ENCODE measurements at places on chromosomes 5 and 9.

DNA sequence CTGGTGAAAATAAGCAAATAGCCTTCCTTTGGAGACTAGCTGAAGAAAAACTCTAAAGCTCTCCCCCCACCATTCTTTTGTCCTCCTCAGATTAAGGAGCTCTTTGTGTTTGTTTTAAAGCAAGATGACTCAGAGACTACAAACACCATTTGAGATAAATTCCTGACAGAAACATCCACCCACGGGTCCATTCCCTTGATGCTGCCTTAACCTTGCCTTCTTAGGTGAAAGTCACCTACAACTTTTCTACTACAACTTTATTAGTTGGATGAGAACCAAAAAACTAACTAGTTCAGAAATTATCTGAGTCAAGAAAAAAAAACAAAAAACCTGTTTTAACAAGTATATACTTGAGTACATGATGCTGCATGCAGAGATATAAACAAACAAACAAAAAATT lies 831.1 kb downstream of the NR2F1-AS1 start:
- DNase-seq = no peak

GRCh38 chr5:169666365-169666764 lies 29.3 kb downstream of the DOCK2 start:
- no peak for DNase-seq

DNA sequence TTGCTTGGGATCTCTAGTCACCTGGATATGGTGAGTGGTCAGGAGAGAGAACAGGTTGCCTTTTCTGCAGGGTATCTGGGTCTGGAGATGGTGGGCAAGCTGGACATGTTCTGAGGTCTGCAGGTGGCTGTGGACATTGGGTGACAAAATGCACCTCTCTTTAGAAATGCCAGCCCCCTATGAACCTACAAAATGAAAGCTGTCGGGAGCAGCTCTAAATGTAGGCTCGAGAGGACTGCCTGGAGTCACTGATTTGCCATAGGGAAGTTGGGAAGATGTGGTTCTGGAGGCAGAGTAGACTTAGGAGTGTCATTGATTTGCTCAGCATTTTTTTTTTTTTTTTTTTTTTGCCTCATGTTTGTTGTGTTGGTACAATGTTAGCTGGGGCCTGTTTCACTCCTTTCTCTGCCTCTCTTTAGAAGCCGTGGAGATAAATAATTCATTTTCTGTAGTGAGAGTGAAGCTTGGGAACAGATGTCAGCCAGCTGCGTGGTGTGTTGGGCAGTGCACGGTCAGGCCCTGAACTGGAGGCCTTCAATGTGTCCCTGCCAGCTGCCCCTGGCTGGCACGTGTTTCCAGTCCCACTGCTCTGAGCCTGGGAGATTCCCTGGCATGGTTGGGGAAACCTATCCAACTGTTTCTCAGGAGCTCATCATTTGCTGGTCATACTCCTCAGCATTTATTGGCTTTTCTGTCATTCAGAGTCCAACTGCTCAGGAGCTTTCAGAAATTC lies 5.4 kb downstream of the RGS3 start:
- DNase-seq = no peak

GRCh38 chr5:112737070-112737462 lies 619 bp upstream of the APC start:
- DNase-seq = no peak

DNA sequence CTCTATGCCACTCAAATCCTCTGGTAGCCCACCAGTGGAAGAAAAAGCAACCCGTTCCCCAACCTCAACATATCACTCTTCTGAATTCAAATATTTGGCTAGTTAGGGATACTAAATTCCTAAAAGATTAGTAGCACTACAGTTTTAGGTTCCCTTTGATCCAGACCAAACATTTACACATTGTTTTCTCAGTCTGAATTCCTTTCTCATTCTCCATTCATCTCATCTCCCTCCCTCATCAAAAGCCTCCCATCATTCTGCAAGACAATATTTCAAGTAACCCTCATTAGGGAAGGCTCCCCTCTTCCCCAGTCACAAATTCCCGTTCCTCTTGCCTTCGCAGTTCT lies 26.3 kb downstream of the ADAM19 start:
- DNase-seq = no peak

DNA sequence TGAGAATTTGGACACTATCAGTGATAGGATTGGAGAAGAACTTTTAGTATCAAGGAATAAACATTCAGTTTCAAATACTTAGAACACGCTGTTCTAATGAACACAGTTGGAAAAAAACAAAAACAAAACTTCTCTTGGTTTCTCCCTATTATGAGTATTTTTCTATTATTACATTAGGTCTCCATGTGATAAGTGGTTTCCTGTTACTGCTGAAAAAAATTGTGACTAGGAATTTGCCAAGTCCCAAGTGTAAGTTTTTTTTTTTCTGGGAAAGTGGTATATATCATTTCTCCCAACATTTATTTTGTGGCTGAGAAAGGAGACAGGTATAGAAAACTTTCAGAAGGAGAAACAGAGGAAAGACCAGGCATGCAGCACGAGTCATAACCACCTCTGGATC lies 41.1 kb downstream of the PCSK1 start:
- no peak for DNase-seq

DNA sequence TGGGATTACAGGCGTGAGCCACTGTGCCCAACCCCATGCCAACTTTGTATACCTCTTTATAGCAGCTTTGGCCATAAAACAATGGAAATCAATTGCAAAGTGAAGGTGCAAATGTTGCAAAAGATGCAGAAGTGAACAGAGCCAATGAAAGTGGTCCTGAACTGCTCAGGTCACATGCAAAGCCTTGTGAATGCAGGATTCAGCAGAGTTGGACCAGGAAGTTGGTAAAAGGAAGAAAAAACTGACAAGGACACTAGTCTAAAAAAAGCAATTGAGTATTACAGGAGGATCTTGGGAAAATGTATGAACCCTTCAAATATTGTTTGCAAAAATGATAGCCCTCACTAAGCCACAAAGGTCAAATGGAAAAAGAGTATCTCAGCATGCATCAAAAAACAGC lies 4.5 kb upstream of the MAP3K1 start:
- DNase-seq = no peak

DNA sequence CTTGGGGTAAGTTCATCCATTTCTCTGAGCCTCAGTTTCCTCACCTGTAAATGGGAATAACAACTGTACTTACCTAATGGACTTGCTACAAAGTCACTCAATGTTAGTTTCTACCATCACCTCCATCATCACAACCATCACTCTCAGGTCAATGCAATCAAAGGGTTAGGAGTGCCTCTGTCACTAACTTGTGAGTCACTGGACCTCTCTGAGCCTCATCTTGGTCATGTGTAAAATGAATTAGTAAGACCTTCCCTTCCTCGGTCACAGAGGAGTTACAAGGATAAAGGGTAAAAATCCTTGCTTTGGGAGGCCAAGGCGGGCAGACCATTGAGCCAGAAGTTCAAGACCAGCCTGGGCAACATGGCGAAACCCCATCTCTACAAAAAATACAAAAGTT lies 12.8 kb downstream of the FABP6 start:
- no peak for DNase-seq

- no peak for DNase-seq
These were observed 31.8 kb downstream of the MAP1B start for GRCh38 chr5:72138943-72139521.

GRCh38 chr5:52661903-52662595 lies 125.7 kb upstream of the ITGA1 start:
- DNase-seq = no peak

GRCh38 chr5:6634788-6635430 lies 1.7 kb downstream of the SRD5A1 start:
- DNase-seq = no peak

DNA sequence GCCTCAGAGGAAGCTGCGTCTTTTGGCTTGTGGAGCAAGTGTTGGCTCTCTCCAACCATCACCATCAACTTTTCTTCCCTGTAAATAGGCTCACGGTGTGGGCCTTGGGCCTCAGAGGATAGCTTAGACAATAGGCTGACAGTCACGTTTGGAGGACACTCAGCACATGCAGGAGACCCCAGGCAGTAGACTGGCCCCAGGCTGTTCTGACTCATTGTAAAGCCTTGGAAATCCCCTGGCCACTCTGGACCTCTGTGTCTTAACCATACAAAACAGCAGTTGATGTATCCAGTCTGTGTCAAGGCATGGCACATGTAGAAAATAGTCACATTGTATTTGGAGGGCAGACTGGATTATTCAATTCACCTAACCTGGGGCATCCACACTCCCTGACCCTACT lies 18.6 kb downstream of the CD74 start:
- DNase-seq = no peak

- DNase-seq = no peak
These were observed 8.5 kb downstream of the GGTA1 start for GRCh38 chr9:121491111-121491510.

- DNase-seq = no peak
These were observed 36.3 kb upstream of the PAM start for GRCh38 chr5:102718819-102719218.

GRCh38 chr5:72314571-72315172 lies 5.4 kb downstream of the MRPS27 start:
- DNase-seq = no peak

- DNase-seq = peak; percentile 19
These were observed 624 bp downstream of the FBXW11 start for GRCh38 chr5:172005708-172006320.

DNA sequence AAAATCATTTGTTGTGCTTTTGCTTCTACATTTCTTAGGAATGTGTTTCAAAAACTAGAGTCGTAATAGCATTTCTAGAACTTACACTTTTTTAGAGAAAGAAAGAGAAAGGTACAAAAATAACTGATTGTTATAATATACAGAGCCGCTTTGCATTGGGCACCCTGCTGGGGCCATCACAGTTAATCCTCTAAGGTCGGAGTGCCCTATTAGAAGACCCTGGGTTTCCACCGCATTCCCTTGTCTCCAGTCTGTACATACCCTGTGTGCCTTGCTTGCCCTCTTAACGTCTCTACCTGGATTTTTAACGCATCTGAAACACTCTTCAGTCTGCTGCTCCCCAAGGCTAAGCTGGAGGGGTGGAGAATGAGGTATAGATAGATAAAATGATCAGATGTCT lies 1.3 kb downstream of the MARVELD2 start:
- no peak for DNase-seq

GRCh38 chr9:100639854-100640253 lies 62.0 kb downstream of the CAVIN4 start:
- no peak for DNase-seq

GRCh38 chr9:134518004-134518606 lies 123.5 kb upstream of the COL5A1 start:
- DNase-seq = no peak

GRCh38 chr5:107619781-107620180 lies 51.0 kb downstream of the EFNA5 start:
- no peak for DNase-seq

DNA sequence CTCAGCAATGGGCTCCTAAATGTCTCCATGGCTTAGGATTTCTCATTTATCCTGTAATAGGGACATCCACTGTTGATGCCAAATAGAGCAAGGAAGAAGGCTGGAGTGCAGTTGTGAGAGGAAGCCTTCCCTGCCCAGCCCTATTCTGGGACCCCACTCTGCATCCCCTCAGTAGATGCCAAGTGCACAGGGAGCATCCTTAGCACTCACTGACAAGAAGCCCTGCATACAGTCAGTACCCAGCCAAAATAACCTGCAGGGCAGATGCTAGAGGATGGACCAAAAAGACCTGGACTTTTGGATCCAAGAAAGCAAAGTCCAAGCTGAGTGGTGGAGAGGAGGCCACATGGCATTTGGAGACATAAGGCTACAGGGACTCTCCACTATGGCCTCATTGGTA lies 113.5 kb upstream of the SPOCK1 start:
- DNase-seq = no peak

GRCh38 chr9:20355022-20355421 lies 267.3 kb downstream of the MLLT3 start:
- DNase-seq = no peak

DNA sequence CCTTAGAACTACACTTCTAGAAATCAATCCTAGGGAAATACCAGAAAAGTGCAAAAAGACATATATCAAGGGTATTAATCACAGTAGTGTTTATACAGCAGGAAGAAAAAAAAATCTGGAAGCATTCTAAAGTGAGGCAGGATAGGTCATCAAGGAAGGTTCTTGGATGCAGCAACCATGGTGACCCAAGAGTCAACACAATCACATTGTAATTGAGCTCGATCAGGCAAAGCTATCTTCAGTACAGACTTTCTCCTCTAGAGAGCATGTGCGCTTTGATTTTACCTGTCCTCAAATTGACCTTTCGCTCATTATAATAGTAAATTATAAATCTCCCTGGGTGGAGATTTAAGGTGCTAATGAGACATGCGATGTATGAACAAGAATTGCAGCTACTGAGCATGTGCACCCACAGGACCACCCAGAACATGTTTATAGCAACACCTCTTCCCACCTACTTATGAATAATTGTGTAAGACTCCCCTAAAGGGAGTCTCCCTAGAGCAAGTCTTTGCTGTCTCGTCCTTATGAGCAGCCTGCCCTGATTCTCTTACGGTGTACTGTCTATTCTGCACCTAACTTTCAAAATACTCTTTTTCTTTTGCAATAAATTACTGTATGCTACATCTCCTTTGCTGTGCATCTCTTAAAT lies 297.7 kb downstream of the ATPSCKMT start:
- DNase-seq = no peak

DNA sequence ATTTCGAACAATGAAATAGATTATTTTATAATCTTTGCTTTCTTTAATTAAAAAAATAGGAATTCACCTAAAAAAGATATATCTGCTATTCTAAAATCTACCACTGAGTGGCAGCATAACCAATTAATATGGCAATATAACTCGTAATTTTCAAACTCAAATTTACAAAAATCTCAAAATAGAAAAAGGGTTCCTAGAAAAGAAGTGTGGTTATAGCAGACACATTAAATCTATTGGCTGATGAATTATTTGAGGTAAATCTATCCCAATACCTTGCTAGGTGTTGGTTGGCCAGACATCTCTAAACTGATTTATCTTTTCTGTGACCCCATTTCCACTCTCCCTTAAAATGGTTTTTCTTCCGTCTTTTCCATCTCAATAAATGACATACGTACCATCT lies 30.2 kb upstream of the NRG2 start:
- DNase-seq = no peak

- no peak for DNase-seq
These were observed 18.2 kb downstream of the CDO1 start for GRCh38 chr5:115798252-115798651.

- no peak for DNase-seq
These were observed 712.1 kb downstream of the CDH9 start for GRCh38 chr5:26326153-26326759.

- DNase-seq = no peak
These were observed 271.2 kb downstream of the SLIT3 start for GRCh38 chr5:169029661-169030274.

DNA sequence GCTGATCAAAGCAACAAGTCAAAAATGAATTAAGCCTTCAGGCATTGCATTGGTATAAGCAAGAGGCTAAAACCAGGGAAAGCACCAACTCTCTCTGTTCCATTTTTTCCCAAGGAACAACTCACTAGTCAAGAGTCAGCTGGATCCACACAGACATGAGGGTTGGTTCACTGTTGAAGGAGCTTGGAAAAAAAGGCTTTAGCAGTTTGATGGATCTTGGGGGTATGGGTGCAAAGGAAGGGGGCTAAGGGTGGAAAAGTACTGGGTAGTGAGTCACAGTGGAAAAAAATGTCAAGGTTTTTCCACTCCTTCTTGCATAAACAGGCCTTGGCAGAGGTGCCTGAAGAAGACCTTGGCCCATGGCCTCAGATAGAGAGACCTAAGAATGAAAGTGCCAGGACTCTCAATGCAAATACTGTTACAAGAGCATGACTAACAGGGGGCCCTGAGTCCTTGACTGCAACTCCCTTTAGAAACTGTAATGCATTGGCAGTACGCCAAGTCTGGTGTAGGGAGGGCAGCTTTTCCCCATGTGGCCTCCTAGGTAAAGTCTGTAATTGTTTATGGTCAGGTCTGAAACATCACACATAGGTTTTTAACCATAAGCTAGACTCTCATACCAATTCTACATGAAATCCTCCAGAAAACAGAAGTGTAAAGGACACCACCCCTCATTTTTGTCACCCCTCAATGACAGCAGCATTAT lies 23.7 kb downstream of the ACTL7A start:
- peak; percentile 24 for DNase-seq
